ENCODE measurements at places on chromosomes 1 and 21.

GRCh38 chr1:87024936-87025540 lies 110.6 kb downstream of the HS2ST1 start:
- no peak for DNase-seq

DNA sequence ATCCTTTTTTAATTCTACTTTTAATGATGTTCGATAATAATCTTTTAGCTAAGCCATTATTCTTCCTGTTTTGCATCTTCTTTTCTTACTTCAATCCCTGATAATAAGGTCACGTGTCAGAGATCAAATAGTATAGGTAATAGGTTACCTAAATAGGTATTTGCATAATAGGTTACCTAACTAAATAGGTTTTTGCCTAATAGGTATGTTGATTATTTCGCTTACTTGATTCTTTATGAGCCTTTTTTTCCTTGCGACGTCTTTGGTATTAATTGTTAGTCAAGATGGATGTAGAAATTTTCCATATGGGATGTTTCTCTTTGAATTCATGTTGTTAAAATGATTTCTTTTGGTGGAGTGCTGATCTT lies 2.5 kb downstream of the GGPS1 start:
- no peak for DNase-seq

GRCh38 chr1:220826729-220827128 lies 40.0 kb downstream of the MTARC1 start:
- no peak for DNase-seq

DNA sequence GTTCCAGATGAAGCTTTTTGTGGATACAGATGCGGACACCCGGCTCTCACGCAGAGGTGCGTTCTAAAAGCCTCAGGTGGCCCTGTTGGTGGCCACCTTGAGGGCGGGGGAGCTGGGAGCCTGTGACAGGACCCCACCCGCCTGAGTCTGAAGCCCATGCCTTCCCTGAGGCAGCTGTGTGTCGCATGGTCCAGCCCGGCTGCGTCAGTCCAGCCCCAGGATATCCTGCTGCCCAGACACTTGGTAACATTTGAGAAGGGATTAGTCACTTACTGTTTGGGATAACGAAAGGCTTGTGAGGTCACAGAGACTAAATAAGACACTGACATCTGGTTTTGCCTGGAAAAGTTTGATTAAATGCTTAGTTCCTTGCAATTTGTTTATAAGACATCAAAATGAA lies 68.9 kb downstream of the UCK2 start:
- no peak for DNase-seq

GRCh38 chr1:234965111-234965510 lies 163.5 kb downstream of the TOMM20 start:
- no peak for DNase-seq

DNA sequence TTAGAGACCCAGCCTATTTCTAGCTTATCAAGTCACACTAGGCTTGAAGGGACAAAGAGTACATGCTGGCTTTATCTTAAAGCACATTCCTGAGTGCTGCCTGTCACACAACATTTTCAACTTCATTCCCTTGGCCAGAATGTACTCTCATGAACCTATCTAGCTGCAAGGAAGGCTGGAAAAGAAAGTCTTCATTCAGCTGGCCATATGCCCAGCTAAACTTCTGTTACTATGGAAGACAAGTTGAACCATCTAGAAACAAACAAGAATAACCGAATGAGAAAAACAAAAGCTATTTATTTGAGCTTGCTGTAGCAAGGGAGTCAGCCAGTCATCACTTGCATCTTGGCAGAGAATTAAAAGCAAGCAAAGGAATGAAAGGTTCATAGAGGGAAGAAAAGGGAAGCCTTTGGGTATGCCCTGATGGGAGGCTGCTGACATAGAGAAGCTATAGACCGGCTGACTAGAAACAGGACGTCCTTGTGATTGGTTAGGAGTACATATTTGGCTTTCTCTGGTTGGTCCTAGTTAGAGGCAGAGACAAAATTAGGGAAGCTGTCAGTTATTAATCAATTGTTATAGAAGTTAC lies 108.4 kb downstream of the NEK7 start:
- DNase-seq, result no peak

- DNase-seq, result no peak
Measured at GRCh38 chr1:34425046-34425445, 248.3 kb downstream of the C1orf94 start.

- no peak for DNase-seq
Measured at GRCh38 chr1:4428711-4429110, 225.7 kb upstream of the AJAP1 start.

- no peak for DNase-seq
Measured at GRCh38 chr1:231420959-231421545, 1.0 kb downstream of the EGLN1 start.

- no peak for DNase-seq
Measured at GRCh38 chr1:110282395-110282794, 56.8 kb upstream of the RBM15 start.

GRCh38 chr1:171434717-171435346 lies 50.5 kb upstream of the PRRC2C start:
- no peak for DNase-seq

DNA sequence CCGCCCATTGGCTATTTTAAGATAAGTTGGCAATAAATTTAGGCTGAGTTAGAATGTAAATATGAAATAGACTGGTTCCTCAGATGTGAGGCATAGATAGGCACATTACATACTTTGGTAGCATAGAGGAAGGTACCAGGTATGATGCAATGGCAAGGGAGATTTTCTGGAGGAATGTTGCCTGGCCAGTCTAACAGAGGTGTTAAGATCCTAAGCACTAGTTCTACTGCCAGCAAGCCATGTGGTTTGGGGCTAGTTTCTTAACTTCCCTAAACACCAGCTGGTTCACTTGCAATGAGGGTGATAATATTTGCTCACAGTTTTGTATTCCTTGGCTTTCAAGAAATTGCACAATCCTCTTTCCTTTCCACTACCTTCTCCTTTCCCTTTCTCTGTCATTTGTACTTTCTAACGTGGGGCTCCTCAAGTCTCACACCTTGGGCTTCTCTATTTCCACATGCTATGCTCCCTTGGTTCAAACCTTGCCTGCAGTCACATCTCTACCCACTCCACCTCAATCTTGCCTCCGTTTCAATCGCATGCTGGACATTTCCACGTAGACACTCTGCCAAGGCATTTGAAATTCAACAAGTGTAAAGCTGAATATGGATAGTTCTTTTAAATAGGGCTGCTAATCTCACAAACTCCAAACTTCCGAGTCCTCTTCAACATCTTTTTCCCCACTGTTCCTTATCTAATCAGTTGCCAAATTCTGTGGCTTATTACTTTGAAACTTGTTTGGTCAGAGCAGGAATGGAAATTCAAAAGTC lies 4.7 kb upstream of the CD55 start:
- DNase-seq, result peak; percentile 14

DNA sequence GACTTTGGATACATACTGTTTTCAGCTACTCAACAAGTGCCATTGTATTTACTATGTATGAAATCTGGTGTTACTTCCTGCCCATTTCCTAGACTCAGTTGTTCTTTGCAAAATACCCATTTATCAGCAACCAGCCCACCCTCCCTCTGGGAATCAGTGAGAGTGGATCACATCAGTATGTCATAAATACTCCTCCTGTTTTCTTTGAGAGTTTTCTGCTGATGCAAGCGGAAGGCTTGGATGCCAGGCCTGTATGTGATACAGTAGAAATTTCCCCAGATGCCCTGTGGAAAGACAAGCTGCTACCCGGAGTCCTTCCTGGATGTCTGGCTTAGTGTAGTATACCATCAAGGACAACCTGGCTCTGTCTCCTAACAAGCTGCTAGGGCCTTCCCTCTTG lies 2.4 kb upstream of the PTPRC start:
- DNase-seq, result no peak

DNA sequence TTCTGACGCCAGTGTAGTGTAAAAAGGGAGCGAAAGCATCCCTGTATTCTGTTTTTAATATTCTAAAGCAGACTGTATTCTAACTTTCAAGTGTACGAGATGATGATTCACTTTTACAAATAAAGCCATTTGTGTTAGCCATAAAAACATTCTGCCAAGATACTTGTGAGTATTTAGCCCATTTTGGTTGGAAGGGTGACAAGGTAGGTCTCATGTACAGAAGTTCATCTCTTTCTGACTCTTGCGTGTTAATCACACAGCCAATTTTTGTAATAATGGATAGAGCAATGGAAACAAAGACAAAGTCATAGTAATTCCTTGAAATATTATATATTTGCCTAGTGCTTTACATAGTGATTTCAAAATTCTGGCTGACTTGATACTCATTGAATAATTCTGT lies 125.3 kb upstream of the GREM2 start:
- no peak for DNase-seq

DNA sequence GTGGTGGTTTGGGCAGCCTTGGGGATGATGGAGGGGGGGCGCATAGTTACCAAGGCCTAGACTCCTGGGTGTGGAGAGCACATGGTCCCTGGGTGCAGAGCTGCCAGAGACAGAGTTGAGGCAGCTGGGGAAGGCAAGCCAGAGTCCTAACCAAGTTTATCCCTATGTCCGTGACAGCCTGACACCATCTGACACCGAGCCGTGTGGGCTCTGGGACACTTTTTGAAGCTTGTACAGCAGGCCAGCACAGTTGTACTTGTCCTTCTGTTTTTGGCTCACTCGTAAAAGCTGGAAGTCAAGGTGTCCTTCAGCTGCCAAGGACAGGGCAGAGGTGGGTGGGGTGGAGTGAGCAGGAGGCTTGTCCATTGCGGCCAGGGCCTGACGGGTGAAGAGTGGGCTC lies 28.5 kb downstream of the SLC26A9 start:
- DNase-seq, result no peak

DNA sequence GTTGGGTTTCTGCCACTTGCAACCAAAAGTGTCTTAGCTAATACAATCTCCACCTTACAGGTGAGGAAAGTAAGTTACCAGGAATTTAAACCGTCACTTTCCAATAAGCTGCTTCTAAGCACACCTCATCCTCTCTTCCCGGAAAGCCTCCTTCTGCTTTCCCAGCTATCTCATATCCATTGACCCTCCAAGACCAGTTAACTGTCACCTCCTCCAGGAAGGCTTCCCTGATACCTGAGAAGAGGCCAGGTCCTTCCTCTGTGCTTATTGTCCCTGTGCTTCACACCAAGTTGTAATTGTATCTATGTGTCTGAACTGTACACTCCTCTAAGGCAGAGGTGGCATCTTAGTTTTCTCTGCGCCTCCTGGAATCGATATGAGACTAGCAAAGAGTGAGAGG lies 11.2 kb upstream of the MATN1 start:
- no peak for DNase-seq

DNA sequence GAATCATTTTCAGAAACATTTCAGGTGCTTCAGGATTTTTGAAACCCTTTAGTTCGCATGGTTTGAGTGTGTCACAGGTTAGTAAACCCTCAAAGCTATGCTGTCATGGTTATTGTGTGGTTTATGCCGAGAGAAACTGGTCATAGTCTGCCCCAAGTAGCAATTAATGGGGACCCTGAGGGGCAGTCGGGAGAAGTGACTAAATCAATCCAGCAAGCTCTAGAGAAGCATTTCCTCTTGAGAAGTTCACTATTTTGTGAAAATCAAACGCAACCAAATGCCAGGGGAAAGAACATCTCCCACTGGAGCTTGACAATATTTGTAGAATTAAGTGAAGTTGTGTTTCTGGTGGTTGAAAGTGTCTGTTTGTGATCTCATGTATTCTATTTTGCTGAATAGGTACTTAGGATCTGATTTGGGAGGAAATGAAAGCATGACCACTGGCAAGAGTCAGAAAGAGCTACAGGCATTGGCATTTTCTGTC lies 63.0 kb upstream of the BACH1 start:
- no peak for DNase-seq

DNA sequence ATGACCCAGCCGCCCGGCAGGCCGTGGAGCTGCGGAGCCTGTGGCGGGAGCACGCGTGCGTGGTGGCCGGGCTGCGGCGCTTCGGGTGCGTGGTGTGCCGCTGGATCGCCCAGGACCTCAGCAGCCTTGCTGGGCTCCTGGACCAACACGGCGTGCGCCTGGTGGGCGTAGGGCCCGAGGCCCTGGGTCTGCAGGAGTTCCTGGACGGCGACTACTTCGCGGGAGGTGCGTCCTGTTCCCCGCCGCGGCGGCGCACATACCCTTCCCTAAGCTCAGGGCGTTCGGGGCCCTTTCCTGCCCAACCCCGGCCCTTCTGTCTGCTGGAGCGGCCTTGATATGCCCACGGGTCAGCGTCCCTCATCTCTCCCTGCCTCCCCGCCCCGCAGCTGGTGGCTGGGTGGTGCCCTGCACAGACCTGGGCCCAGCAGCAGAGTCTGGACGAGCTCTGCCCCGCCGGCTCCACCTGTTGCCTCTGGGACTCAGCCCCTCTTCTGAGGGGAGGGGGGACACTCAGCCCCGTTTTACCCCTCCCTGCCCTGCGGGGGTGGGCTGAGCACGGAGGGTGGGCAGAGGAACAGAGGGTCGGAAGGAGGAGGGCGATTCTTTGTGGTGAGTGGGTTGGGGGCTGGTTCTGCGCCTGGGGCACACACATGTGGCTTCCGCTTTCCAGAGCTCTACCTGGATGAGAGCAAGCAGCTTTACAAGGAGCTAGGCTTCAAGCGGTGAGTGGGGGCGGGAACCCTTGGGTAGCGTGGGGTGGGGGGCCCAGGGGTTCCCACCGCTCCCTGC lies 688 bp downstream of the PRXL2B start:
- no peak for DNase-seq

DNA sequence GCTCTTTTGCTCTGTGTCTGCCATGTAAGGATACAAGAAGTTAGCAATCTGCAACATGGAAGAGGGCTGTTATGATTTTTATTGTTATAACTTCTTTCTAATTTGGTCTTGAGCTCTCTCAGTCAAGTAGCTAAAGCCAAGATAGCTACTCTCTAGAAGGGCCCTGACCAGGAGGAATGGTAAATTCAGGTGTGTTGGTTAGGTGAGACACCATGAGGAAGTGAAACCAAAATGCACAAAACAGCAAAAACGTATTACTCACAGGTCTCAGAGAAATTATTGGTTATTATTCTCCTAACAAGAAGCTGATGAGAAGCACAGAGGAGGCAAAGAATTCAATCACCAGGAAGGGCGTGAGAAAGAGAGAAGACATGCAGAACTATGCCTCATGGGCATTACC lies 51.8 kb upstream of the INSL5 start:
- no peak for DNase-seq

DNA sequence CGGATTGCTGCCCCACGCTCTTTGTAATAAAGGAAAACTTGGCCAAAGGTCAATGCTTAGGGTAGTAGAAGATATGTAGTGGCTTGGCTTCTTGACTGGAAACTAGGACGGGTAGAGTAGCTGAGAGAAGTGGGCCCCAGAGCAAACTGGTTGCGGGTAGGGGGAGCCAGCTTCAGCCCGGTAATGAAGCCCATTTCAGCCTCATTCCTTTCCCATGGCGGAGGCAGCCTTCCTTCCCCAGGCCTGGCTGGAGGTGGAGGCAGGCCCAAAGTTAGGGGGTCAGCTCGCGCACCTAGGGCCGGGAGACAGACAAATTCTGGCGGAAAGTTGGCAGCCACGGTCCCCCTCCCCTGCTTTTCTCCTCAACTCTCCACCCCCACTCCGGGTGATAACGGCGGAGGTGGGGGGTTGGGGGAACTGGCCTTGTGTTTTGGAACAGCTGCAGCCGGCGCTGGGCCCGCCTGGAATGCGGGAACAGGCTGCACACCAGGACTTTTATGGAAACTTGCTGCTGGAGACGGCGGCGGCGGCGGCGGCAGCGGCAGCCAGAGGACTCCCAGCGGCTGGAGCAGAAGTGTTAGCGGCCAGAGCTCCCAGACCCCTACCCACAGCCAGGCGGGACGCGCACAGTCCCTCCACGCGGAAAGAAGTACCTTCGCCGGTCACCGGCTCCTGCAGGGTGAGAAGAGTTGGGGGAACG lies at the start of gene NEXN:
NEXN (plus strand) TSS at position 544 of the 700 bp plus-strand sequence. CDS start 27,483 bp downstream, outside the sequence.
- DNase-seq, result no peak
